H9 (cell line): ENCODE measurements at places on chromosomes 5 and 9.
A peak's percentile ranks its signal among the peaks of the same experiment; 100 is the strongest.

GRCh38 chr5:27388755-27389154 is 350.4 kb upstream of the CDH9 start:
- DNase-seq: no peak

GRCh38 chr9:131045300-131046092 is 36.5 kb downstream of the LAMC3 start:
- no peak for DNase-seq

GRCh38 chr5:33322632-33323031 is 118.1 kb upstream of the TARS1 start:
- no peak for DNase-seq

DNA sequence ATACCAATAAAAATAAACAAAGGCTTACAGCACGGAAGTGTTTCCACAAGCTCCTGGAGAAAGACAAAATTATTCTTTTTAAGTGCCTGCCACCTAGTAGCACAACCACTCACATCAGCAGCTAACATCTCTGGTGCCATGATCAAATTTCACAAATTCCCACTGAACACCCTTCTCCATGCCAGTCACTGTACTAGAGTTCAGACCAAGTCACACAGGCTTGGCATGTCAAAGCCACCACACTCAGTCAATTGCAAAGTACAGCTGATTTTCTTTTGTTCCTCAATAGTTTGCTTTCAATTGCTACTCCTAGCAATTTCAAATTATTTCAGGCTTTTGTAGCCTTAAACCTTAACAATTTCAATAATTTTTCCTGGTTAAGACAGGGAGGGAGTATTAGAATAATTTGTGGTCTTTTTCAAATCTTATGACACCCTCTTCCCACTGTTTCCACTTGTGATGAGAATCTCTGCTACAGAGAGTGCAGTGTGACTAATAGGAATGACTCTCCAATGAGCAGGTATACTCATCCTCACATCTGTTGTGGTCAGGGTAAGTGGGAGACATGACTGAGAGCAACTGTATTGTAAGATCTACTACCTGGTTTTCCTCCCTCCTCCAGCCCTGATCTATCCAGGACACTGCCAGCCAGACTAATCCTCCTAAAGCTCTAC is 46.2 kb downstream of the RNF145 start:
- no peak for DNase-seq

DNA sequence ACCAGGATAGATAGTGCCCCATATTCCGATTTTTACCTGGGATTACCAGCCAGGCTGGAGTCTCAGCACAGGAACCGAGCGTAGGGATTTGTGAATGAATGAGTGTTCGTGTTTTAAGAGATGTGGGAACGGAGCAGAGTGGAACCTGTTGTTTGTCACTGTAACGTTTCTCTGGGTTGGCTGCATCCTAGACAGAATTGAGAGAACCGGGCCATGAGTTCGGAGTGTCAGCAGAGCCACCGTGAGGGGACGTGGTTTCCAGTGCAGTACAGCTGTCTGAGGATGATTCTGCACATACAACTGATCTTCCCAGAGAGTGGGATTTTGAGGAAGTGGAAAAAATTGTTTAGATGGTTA is 1.2 kb downstream of the PDE8B start:
- no peak for DNase-seq

DNA sequence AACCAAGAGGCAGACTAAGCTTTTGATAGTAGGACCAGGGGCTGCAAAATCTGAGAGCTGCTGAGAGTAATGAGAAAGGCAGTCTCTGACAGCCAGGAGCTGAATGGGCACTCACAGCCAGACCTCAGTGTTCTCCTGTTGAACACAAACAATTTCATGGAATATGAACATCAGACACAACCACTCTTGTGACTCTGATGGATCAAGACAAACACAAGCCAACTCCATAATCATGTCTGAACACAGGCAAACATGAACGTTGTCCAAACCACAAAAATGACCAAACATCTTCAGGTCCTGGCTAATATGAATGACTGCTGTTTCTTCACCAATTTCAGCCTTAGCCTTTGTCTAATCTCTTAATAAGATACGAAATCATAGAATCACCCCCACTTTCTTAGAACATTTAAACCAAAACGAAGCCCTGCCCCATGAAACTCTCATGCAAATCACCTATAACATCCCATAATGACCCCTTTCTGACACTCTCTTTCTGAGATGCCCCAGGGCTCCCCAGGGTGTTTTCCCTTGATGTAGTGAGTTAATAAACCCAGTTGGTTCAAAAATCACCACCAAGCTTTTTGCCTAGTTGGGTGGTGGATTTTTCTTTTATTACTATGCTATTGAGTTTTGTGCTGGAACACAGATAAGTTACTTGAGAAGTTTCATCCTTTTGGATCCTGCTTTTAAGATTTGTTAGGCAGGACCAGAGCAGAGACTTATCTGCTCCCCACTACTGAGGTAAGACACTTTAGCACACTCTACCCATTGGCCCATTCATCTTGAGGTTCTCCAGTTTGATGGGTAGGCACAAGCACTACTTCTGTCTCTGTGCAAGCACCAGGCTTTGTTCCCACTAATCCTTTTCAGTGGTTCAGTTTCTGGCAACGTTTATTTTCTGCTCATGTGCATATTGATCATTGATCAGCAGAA is 5.9 kb upstream of the ERAP2 start:
- DNase-seq: no peak

DNA sequence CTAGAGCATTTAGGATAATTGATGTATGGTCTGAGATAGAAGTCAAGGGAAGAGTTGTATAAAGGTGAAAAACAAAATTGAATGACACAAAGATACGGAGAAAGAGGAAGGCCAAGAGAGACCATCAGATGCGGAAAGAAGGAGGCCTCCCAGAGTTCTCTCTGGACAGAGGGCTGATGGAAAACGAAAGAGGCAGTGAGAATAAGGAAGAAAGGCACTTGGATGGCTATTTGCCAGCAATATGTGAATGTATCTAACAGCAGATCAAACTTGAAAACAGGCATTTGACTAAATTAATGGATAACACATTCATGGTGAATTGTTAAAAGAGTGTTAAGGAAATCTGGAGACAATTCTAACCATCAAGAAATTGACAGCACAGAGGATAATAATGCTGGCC is 2.4 kb upstream of the DOCK8 start:
- DNase-seq: no peak

GRCh38 chr5:159913501-159913900 is 2.8 kb upstream of the ADRA1B start:
- no peak for DNase-seq

- no peak for DNase-seq
These were observed 132.8 kb downstream of the RASEF start for GRCh38 chr9:82930116-82930515.

- DNase-seq: no peak
These were observed 29.5 kb downstream of the EXD3 start for GRCh38 chr9:137393176-137394150.

DNA sequence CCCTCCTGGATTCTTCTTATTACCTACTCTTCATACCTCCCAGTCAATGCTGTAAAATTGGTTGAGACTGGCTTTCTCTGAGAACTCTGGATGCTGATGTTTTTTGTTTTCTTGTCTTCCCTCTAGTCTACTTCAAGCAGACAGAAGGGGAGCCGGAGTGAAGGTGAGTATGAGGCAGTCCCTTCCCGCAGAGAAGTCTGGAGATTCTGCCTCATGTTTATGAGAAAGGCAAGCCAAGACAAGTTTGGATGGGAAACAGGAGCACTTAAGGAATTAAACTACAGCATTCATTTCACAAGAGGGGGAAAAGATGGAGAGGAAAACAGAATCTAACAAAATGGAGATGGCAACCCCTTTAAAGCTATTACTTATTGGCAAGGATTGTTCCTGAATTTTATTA is 246.1 kb downstream of the TRIM32 start:
- DNase-seq: no peak

- DNase-seq: peak; percentile 66
These were observed 2.0 kb downstream of the NIPBL start for GRCh38 chr5:36878392-36879082.

DNA sequence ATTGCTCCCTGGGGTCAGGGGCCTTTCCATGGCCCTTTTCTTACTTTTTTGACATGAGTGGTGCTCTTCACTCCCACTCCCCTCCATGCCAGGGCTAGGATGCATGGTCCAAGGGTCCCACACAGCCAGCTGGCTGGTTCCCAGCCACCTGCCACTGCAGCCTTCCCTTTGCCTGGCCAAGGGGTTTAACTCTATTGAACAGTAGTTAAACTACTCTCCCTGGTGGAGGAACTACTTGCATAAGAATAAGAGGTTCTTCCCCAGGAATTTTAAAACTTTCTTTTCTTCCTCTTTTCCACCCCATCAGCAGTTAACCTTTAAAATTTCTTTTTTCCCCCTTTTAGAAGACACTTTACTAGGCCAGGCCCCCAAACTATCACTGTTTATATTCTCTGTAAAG is 1532.8 kb upstream of the ACO1 start:
- peak; percentile 30 for DNase-seq

DNA sequence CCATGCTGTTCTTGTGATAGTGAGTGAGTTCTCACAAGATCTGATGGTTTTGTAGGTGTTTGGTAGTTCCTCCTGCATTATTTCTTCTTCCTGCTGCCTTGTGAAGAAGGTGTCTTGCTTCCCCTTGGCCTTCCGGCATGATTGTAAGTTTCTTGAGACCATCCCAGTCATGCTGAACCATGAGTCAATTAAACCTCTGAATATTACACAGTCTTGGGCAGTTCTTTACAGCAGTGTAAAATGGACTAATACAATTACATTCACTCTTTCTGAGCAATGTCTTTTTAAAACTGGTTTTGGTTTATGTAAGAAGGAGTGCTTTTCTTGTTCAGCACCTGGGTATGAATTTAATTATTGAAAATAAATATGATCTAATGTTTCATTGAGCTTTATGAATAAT is 50.7 kb upstream of the ARRDC3 start:
- no peak for DNase-seq

- DNase-seq: no peak
These were observed 113.9 kb downstream of the DAB2IP start for GRCh38 chr9:121765021-121765950.

DNA sequence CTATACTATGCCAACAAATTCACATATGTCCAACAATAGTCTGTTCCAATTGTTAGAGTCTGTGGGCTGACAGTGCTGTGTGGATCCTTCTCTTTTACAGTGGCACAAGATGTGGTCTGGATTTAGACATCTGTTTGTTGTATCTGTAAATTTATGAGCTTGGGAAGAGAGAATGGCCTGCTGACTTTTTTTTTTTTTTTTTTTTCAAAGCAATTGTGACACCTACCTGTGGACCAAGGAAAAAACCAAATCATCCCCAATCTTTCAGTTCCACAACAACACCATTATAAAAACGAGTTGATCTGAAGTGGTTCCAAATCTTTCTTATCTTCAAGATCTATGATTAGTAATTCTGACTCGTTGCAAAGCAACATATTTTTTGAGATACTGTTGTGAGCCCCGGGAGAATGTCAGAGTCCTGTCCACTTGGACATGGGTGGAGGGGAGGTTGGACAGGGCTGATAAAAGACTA is 4.9 kb downstream of the IRX2 start:
- DNase-seq: no peak

DNA sequence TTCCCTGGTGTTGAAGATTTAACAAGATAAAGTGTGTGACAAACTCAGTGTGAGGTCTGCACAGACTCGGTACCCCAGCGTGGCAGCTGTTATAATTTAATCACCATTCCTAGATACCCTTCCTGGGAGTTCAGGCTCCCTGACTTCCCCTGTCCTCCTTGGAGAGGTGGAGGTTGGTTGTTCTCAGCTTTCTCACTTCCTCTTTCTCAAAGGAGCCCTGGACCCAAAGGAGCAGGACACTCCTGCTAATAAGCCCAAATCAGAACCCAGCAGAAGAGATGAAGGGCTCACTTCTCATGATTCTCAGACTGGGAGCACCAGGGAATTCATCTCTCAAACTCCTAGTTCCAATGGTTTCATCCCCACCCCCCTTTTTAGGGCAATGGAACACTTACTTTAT is 58.2 kb downstream of the GTF3C4 start:
- no peak for DNase-seq

DNA sequence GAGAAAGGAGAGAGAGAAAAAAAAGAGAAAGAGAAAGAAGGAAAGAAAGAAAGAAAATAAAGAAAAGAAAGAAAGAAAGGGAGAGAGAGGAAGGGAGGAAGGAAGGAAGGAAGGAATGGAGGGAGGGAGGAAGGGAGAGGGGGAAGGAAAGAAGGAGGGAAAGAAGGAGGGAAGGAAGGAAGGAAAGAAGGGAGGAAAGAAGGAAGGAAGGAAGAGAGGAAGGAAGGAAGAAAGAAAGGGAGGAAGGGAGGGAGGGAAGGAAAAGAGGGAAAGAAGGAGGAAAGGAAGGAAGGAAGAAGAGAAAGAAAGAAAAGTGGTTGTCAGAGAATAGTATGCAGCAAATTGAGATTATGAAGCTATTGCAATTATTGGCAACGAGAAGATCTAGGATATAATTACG is 49.9 kb upstream of the NIPBL start:
- DNase-seq: no peak

- DNase-seq: no peak
These were observed 21.7 kb downstream of the CXXC5 start for GRCh38 chr5:139669662-139670368.

- DNase-seq: no peak
These were observed 51.8 kb downstream of the WDR36 start for GRCh38 chr5:111143910-111144309.
